ENCODE measurements at places on chromosomes 2 and 18.
A peak's percentile ranks its signal among the peaks of the same experiment; 100 is the strongest.

GRCh38 chr2:231917280-231918066 lies 8.7 kb downstream of the NPPC start:
- DNase-seq = peak; percentile 53

GRCh38 chr18:36340246-36340645 lies 42.7 kb downstream of the FHOD3 start:
- DNase-seq = no peak

DNA sequence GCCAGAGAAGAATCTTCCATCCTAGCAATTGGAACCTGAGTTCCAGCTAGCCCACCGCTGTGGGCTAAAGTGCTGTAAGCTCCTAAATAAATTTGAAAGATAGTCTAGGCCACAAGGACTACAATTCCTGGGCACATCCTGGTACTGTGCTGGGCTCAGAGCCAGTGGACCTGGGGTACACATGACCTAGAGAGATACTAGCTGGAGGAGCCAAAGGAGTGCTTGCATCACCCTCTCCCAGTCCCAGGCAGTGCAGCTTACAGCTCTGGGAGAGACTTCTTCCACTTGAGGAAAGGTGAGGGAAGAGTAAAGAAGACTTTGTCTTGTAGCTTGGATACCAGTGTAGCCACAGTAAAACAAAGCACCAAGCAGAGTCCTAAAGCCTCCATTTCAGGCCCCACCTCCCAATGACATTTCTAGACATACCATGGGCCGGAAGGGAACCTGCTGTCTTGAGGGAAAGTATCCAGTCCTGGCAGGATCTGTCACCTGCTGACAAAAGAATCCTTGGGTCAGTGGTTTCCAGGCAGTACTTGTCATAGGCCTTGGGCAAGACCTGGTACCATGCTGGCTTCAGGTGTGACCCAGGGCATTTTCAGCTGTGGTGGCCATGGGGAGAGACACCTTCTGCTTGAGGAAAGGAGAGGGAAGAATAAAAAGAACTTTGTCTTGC lies 89.5 kb downstream of the TMEM185B start:
- no peak for DNase-seq

GRCh38 chr18:73245345-73245744 lies 377.6 kb upstream of the NETO1 start:
- DNase-seq = no peak

- DNase-seq = no peak
Observed at GRCh38 chr18:35197296-35197695, 43.5 kb upstream of the ZNF397 start.
